ENCODE measurements at places on chromosomes 7 and 10.

- no peak for DNase-seq
Measured at GRCh38 chr10:64033711-64034110, 512.5 kb downstream of the REEP3 start.

DNA sequence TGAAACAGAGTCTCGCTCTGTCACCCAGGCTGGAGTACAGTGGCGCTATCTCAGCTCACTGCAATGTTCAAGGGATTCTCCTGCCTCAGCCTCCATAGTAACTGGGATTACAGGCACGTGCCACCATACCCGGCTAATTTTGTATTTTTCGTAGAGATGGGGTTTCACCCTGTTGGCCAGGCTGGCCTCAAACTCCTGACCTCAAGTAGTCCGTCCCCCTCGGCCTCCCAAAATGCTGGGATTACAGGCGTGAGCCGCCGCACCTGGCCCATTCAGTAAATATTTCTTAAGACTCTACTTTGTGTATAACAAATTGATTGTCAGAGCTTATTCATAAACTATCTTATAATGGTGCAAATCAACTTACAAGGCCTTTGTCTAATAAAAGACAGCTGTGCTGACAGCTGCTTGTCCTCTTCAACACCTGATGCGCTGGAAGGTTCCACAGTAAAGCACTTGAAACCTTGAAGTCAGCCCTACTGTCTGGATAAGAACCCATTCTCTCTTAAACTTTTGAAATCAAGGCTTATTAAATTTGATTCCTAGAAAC is 14.7 kb downstream of the ECHDC3 start:
- DNase-seq: no peak

GRCh38 chr7:143172354-143172753 is 10.9 kb upstream of the TAS2R39 start:
- DNase-seq: no peak

- no peak for DNase-seq
Measured at GRCh38 chr7:30090111-30090510, 44.7 kb upstream of the MTURN start.

- DNase-seq: peak; percentile 60
Measured at GRCh38 chr10:17453373-17454091, 863 bp downstream of the ST8SIA6 start.

- DNase-seq: no peak
Measured at GRCh38 chr7:46033592-46033991, 112.5 kb upstream of the IGFBP3 start.

DNA sequence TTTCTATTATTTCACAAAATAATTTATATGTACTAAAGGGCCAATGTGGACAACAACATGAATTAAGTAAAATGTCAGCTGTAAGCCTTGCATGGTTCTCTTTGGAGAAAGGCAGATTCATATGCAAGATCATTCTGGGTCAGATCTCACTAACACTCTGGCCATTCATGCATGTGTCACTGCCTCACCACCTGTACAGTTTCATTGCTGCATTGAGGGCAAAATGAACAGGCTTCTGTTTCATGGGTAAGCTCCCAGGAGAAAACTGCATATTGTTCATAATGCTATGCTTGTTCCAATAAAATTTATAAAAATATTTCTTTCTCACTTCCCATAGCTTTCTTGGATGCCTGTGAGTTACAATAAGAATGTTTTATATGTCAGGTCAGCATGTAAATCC is 275.2 kb downstream of the ZNF248 start:
- no peak for DNase-seq

- peak; percentile 76 for DNase-seq
Measured at GRCh38 chr10:102419269-102420180, 940 bp upstream of the PSD start.

GRCh38 chr7:47266799-47267198 is 315.1 kb downstream of the TNS3 start:
- no peak for DNase-seq

DNA sequence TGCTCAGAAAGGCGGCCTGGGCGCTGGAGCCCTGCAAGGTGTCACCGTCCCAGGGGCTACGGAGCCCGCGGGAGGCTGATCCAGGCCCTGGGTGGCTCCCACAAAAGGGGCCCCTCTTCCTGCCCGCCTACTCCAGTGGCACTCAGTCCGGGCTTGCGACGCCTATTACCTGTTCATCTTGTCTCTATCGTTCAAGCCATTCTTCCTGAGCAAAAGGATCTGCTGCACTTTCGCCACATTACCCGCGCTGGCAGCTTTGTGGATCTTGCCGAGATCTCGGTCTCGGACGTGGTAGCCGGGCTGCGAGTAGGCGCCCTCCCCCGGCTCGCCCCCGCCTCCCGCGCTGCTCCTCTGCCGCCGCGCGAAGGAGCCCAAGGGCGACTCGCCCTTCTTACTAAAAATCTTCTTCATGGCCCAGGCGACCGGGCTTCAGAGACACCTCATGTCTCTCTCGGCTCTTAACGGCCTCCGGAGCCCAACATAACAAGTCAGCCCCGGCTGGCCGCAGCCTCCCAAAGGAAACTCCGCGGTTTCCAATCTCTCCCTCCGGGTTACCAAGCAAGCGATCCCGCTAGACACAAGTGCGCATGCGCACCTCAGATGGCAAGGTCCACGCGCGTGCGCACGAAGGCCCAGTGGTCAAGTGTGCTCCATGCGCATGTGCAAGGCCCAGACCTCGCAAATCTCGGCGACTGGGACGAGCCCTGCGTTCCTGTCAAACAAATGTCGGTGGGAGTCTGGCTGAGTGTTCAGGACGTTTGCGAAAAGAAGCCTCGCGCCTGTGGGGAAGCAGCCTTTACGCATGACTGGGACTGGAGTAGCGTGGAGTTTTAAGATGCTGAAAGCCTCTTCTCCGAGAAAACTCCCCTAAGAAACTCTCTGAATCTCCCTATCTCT is at the start of gene ANKRD26:
ANKRD26 (minus strand) TSS at position 579 of the 897 bp plus-strand sequence; CDS start at position 411, 168 bp downstream.
- DNase-seq: peak; percentile 97

GRCh38 chr7:45246339-45246738 is 88.7 kb downstream of the RAMP3 start:
- DNase-seq: no peak

DNA sequence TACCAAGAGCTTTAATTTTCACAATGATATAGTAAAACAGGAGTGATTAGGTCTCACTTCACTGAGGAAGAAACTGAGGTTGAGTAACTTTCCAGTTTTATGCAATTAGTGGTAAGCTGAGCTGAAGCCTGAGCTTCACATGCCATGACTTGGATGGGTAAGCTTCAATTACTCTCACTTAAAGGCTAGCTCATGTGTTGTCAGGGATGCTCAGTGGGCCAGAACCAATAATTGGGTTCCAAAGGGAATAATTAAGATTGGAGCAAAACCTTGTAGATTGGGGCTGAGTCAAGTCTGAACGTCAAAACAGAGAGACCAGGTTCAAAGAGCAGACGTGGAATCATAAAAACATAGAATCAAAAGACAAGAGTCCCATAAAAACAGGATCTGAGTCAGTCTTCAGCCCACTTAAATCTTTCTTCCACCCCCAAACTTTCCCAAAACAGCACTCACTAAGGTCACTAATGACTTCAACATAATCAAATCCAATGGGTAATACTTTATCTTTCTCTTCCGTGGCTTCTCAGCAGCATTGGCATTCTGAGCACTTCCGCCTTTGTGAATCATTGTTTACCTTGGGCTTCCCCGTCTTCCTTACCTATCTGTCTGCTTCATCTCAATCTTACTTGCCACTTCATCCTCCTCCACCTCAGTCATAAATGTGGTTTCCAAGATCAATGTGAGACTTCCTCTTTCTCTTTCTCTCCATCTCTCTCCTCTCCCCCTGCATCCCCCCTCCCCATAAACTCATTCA is 23.0 kb upstream of the EGFR start:
- peak; percentile 37 for DNase-seq

GRCh38 chr7:108463613-108464012 is 7.4 kb upstream of the NRCAM start:
- no peak for DNase-seq

DNA sequence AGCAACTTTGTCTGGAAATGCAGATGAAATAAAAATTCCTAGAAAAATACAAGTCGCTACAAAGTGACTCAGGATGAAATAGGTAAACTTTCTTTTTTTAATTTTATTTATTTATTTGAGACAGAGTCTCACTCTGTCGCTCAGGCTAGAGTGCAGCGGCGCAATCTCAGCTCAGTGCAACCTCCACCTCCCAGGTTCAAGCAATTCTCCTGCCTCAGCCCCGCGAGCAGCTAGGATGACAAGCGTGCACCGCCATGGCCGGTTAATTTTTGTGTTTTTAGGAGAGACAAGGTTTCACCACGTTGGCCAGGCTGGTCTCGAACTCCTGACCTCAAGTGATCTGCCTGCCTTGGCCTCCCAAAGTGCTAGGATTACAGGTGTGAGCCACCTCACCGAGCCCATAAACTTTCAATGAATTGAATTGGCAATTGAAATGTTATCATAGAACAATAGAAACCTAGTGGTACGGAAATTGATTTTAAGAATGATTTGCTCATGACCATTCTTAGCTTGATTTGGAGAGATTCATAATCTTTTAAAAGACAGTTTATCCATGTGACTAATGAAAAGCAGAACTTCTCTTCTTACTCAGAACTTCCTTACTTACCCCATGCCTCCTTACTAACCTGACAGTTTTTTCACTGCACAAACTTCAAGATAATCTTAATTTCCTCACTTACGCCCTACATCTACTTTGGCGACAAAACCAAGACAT is 161.7 kb downstream of the FAM107B start:
- DNase-seq: no peak

DNA sequence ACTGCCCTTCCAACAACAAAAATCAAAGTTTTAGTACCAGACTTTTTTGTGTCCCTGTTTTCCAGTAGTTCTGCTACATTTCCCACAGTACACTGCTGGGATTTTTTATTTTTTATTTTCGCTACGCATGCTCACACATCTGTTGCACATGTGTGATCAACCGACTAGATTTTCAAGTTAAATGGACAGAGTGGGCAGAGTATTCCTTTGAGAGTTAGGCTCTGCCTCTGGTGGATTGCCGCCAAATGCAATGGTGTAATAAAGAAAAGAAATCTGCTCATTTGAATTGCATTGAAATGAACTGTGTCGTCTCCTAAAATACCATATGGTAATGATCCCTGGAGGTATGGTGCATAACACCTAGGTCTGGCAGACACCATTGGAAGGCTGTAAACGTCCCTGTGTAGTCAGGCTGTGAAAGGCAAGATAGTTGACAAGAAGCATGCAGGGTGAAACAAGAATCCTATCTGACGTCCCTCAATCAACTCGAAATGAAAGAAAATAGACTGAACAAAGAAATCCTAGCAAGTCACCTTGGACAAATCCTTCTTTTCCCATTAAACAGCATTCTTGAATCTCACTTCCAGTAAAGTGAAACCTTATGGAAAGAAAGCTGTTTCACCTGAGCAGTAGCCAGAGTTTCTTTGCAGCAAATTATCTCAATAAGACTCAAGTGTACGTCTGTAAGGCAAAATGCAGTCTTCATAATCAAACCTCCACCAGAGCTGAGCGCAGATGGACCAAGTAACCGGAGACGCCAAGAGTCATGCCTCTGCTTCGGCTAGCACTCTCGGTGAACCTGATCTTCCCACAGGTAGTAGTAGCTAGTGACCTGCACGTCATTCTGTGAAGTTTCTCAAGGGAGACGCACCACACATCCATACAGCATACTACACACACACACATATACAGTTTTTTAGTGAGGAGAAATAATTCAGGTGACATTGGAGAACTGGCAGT is 357.3 kb downstream of the CRPPA start:
- no peak for DNase-seq

DNA sequence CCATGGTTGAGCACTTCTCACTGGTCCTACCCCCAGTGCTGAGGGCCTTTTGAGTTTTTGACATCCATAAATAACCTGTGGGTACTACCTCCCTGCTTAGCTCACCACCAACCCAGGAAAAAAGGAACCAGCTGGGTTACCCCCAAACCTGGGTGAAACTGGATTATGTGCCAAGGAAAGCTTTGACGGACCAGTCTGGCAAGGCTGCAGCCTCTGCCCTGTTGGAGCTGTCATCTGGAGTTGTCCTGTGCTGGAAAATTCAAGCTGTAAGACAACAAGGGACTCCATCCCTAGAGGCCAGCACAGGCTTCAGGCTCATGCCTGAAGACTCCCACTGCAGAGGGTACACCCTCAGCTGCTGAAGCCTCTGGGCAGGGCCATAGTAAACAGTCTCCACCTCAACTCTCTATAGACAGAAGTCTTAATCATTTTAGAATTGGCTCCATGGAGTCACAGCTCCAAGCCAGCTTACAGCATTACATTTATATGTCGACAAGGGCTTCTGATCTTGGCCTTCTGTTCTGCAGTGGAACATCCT is 115.5 kb upstream of the AFAP1L2 start:
- DNase-seq: no peak

- DNase-seq: no peak
Measured at GRCh38 chr10:99708428-99709012, 23.4 kb downstream of the COX15 start.

GRCh38 chr7:135817583-135817982 is 69.0 kb upstream of the FAM180A start:
- DNase-seq: no peak

DNA sequence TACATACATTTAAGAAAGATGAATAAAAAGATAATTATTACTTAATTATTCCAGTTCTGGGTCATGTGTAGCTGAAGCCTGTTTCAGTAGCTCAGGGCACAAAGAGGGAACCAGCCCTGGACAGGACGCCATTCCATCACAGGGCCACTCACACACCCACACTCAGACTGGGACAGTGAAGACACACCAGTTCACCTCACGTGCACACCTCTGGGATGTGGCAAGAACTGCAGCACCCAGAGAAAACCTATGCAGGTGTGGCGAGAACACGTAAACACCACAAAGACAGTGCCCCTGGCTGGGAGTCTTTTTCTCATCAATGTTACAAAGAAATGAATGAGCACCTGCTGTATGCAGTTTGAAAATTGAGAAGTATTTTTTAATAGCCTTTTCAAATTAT is 1.6 kb upstream of the IDI1 start:
- peak; percentile 55 for DNase-seq

DNA sequence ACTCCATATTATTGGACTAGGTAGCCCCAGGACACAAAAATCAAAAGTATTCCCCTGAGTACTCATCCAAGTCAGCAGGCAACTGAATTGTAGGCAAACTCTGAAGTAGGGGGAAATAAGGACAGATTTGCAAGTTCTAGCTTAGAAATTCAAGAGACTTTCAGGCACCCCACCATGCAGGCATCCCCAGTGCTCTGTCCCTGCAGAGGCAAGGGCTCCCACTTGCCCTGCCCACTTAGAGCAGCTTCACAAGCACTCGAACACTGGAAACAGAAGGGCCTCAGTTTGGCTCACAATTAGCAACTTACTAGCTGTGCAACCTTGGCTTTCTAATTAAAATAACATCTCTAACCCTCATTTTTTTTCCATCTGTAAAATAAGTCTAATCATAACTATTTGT is 209.2 kb downstream of the C7orf25 start:
- DNase-seq: no peak

GRCh38 chr7:977326-978048 is 2.1 kb upstream of the COX19 start:
- no peak for DNase-seq

GRCh38 chr7:14021069-14021468 is 31.6 kb upstream of the ETV1 start:
- DNase-seq: no peak

GRCh38 chr7:21690705-21691104 is 147.9 kb downstream of the DNAH11 start:
- DNase-seq: no peak

- DNase-seq: no peak
Measured at GRCh38 chr7:75624134-75624832, 114.5 kb downstream of the HIP1 start.

- DNase-seq: no peak
Measured at GRCh38 chr10:21071001-21071673, 174.0 kb upstream of the NEBL start.

- DNase-seq: no peak
Measured at GRCh38 chr7:20030417-20030816, 186.8 kb downstream of the MACC1 start.

Data from stimulated activated CD4-positive, alpha-beta T cell treated with anti-CD3 and anti-CD28 coated beads, Interleukin-15, amount 100 ng/mL, for 24 hours (primary cell).